ENCODE measurements at places on chromosomes 13 and 19.

DNA sequence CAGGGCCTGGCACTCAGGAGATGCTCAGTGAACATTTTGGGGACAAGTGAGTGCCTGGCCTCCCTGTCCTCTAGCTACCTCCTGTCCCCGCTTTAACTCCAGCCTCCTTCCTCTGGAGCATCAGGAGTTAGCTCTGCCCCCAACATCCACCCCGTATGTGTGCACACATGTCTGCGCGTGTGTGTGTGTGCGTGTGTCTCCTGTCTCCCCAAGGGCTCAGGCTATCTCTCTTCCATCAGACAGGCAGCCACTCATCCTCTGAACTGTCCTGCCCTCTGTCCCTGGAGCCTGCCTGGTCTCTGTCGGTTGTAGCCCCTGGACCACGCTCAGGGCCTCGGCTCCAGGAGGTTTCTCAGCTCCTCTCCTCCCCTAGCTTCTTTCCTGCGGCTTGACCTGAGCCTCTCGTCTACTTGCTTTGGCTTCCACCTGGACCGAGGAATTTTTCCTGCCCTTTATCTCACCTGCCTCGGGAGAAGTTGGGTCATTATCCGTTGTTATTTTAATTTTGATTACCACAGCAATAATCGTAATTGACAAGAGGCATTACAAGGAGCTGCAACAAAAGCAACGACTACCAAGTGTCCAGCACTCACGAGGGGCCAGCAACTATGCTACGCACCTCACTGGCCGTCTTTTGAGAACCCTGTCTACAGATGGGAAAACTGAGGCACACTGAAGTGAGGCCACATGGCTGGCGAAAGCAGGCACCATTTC lies 32.0 kb upstream of the ASF1B start:
- no peak for DNase-seq

DNA sequence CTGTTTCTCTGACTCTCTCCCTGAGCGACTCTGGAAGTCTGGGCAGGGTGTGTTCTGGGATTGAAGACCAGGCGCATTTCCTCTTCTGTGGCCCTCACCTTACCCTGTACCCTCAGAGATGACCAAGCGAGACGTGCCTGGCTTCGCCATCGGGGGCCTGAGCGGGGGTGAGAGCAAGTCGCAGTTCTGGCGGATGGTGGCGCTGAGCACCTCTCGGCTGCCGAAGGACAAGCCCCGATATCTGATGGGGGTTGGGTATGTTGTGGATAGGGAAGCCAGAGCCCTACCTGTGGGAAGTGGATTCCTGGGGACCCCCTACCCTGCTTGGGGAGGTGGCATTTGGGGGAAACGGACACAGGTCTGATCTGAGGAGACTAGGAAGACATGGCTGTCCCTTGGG lies 5.8 kb upstream of the DNM2 start:
- DNase-seq, result no peak

GRCh38 chr19:6963244-6963852 lies 57.9 kb downstream of the MBD3L2B start:
- DNase-seq, result no peak

DNA sequence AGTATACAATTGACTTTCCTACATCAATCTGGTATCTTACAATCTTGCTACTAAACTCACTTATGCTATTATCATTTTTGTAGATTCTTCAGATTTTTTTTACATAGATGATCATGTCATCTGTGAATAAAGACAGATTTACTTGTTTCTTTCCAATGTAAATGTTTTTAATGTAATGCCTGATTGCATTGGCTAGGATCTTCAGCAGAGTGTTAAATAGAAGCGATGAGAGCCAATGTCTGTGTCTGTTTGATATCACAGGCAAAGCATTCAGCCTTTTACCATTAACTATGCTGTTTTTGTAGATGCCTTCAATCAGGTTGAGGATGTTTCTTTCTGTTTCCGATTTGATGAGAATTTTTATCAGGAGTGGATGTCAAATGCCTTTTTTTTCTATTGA lies 19.2 kb downstream of the SLAIN1 start:
- DNase-seq, result no peak

DNA sequence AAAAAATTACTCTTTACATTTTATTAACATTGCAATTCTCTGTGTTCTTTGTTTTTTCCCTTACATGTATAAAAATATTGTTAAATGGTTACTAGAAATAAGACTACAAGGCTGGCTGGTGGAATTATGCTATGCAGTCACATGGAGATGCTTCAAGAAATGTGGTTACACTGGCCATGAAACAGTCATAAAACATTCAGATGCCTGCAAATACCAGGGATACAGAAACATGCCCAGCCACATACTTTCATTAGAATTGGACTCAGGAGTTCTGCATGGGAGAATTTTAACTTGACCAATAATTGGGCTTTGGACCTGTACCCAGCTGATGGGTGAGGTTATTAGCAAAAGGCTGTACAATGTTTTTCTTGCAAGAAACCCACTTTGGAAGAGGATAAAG lies 1407.7 kb upstream of the SLC10A2 start:
- DNase-seq, result no peak

DNA sequence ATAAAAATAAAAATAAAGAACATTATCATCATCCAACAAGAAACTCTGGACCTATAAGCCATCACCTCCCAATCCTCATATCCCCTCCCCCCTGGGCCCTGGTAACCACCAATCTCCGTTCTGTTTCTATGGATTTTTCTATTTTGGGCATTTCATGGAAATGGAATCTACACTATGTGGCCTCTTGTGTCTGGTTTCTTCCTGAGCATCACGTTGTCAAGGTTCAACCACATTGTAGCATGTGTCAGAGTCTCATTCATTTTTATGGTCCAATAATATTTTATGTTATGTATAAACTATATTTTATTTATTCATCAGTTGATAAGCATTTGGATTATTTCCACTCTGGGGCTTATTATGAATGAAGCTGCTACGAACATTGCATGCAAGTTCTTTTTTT lies 26.9 kb downstream of the SULT2B1 start:
- no peak for DNase-seq

DNA sequence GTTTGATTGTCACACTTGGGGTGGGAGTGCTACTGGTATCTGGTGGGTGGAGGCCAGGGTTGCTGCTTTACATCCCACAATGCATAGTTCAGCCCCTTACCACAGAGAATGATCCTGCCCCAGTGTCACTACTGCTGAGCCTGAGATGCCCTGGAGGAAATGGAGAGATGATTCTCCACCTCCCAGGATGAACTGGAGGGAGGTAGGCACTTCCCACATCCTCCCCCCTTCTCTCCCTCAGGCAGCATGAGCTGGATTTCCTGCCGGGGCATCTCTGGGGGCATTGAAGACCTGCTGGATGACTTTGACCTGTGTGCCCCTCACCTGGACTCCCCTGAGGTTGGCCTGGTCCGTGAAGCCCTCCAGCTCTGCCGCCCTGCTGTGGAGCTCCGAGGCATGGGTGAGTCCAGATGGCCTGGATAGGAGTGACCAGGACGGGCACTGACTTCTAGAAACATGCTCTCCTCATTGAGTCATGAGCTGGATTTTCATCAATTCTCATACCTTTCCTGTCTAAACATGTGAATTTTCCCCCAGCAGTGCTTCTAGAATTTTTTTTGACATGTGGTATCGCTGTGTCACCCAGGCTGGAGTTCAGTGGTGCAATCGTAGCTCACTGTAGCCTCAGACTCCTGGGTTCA lies 45.3 kb downstream of the NWD1 start:
- no peak for DNase-seq

GRCh38 chr13:109687559-109688448 lies 98.6 kb downstream of the IRS2 start:
- DNase-seq, result no peak

DNA sequence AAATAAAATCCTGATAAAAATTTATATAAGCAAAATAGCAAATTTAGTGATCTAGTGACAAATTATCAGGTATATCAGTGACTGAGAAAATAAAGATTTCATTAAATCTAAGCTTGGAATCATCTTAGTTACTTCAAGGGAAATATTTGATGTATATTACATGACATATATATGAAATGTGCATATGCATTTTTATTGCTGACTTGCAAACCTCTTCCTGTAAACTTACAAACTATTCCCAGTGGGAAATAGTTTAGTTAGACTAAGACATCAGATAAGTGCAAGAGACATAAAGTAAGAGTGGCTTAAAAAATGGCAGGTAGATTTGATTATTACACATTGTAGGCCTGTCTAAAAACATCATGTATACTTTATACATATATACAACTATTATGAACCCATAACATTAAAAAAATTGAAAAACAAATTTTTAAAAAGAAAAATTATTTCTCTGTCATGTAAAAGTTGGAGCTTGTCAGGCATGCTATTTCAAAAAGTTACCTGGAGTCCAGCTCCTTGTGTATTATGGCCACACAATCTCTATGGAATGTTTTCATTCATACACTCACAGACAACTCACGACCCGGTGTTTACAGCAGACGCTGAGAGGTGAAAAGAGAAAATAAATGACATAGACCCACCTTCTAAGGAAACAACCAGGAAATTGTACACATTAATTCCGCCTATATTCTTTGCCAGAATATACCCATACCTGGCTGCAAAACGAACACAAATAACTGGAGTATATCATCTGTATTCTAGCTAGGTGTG lies 724.5 kb downstream of the SLITRK6 start:
- no peak for DNase-seq

DNA sequence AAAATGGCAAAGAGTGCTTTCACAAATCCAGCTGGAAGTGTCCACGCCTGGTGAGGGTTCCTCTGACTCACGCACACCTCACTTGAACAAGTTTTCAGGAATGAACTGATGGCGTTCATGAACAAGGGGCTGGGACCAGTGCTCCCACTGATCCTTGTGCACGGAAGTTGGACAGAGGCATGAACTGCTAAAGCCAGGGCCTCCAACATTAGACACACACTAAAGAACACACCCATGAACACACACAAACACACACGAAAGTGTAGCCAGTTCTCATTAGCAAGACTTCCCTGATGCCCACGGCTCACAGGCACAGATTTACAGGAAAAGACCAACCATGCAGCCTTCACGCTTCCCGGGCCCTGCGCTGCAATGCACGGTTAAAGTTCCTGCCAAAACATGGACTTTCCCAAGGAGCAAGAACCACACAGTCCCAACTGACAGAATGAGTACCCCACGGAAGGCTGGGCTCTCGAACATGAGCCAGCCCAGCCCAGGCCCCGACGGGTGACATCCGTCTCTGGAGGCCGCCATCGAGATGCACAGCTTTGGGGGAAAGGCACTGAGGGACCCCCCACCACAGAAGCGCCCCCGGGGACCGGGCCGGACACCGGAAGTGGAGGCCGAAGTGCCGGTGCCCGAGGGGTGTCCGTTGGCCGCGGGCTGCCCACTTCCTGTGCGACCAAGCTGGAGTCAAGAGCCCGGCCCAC lies 808 bp downstream of the DNMT1 start:
- peak; percentile 29 for DNase-seq

GRCh38 chr13:92390217-92390616 lies 836.4 kb upstream of the GPC6 start:
- DNase-seq, result no peak

- DNase-seq, result no peak
Measured at GRCh38 chr13:72754111-72754510, 26.4 kb downstream of the BORA start.

GRCh38 chr19:57566396-57567265 lies 7.0 kb upstream of the ZNF550 start:
- DNase-seq, result peak; percentile 65

DNA sequence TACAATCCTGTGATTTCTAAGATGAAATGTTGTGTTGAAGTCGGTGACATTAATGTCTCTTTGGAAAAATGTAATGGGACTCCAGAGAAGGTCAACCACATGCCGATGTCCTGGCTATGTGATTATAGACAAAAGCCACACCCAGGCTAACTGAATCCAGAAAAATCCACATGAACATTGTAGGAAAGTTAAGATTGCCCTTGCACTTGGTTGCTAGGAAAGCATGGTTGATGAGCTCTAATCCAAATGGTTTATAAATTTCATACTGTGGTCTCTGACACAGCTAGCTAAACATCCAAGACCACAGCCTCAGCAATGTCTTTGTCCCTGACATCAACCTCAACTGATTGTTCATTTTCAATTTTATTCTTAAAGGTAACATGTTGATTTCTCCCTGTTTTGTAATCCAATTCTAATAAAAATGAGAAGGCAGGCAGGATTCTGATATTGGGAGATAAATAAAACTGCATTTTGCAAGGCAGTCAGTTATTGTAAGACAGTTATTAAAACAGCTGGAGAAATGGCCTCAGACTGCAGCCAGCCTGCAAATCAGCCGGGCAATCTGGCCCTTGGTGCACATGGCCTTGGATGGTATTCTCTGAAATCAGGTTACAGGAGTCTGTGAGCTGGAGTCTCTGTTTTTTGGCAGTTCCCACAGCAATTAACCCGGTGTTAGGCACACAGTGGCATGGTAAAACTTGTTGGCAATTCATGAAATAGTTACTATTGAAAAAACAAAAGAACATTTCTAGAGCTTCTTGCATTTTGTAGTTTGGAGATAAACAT lies 93.9 kb downstream of the STARD13 start:
- DNase-seq, result no peak

DNA sequence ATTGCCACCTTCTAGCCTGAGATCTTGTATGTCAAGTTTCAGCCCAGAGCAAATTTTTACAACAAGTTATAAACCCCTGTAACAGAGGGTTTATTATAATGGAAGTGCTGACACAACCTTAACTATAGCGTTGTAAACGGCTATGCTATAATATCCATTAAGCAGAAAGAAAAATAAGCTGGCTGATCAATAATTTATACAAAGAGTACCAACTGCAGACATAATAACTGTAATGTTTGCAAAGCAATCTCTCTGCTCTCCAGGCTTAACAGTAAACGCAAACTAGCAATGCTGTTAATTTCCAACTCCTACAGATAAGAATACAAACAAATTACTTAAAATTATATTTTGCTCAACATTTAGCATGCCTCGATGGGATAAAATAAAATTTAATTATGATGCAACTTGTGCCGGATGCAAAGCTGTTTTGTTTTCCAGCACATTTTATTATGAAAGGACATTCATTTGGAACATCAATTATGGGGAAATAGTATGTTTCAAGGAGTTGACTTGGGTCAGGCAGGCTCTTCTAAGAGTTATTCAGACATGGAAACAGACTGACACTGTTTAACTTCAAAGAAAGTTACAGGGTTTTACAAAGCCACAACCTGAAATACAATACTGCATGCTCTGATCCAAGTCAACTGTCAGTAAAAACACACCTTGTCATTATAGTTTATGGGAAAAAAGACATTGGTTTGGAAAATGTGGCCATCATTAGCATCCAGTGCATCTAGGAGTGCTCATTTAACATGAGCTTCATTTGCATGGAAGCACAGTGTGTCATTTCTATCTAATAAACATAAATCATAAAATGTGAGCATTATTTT lies 6.6 kb upstream of the DACH1 start:
- no peak for DNase-seq

- DNase-seq, result no peak
Measured at GRCh38 chr19:51796195-51796679, 1.3 kb downstream of the FPR3 start.

GRCh38 chr19:47158879-47159503 lies 28.4 kb downstream of the SAE1 start:
- DNase-seq, result no peak

DNA sequence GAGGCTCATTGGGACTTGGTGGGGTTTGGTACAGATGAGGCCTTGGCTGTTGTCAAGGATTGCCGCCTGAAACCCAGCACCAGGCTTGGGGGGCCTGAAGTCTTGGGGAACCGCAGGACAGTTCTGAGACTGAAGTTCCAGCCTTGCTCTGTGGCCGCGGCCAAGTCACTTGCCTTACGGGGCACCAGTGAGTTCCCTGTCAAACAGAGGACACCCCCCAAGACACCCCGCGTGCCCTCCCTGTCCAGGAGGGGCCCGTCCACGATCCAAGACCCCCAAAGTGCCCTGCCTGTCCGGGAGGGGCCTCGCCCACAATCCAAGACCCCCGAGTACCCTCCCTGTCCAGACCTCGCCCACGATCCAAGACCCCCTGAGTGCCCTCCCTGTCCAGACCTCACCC lies 2.5 kb downstream of the CDC34 start:
- DNase-seq, result no peak

All from lung microvascular endothelial cell (primary cell).